ENCODE measurements at places on chromosomes 12 and 14. TPM values are rescaled to one million over a fixed set of nuclear protein-coding genes. Genes with fewer than 3 reads are reported as not detected.
A peak's percentile ranks its signal among the peaks of the same experiment; 100 is the strongest.

Gene VASH1
- 3.6 TPM for total RNA-seq

- no peak overlapping the region for H3K27ac ChIP-seq
- H3K27me3 ChIP-seq = no peaks in the 10 kb centered on the region
- H3K4me1 ChIP-seq = no peaks in the 10 kb centered on the region
- no peak for DNase-seq
- no peak overlapping the region for H3K4me3 ChIP-seq
These were observed 919.9 kb upstream of the FLRT2 start for GRCh38 chr14:84610086-84610485.

- no peak for DNase-seq
- no peaks in the 10 kb centered on the region for H3K27me3 ChIP-seq
- H3K36me3 ChIP-seq = no peaks in the 10 kb centered on the region
- no peaks in the 10 kb centered on the region for H3K4me1 ChIP-seq
- H3K27ac ChIP-seq = no peak overlapping the region
These were observed 1699.6 kb upstream of the FLRT2 start for GRCh38 chr14:83830316-83830715.

- peak overlapping the region; percentile 90 for H3K4me3 ChIP-seq
- peak overlapping the region; percentile 89 for H3K27ac ChIP-seq
- DNase-seq = no peak
- H3K27me3 ChIP-seq = no peaks in the 10 kb centered on the region
These were observed 325 bp upstream of the CLIP1 start for GRCh38 chr12:122422730-122423257.

- H3K4me3 ChIP-seq = peak overlapping the region; percentile 82
- peak overlapping the region; percentile 76 for H3K27ac ChIP-seq
- peaks cover 36% of the 10 kb centered on the region for H3K4me1 ChIP-seq
- H3K36me3 ChIP-seq = no peaks in the 10 kb centered on the region
- peaks cover 2% of the 10 kb centered on the region for H3K27me3 ChIP-seq
These were observed 335.6 kb downstream of the TMEM121 start for GRCh38 chr14:105861985-105862465.

DNA sequence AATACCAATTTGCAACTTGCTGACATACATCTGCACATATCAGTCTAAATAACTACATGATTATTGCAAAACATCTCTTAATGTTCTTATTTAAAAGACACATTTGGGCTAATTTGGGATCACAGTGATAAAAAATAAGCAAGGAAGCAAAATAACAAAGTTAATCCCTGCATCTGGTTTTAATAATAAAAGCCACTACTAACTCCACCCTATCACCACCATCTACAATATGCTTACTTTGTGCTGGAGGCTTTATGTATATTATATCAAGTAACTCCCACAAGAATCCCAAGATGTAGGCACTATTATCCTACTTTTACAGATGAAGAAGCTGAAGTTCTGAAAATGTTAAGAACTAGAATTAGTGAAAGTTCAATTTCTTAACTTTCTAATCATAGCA is 45.7 kb downstream of the TAOK3 start:
- peaks cover 19% of the 10 kb centered on the region for H3K36me3 ChIP-seq
- no peak for DNase-seq
- peaks cover 19% of the 10 kb centered on the region for H3K4me1 ChIP-seq
- no peak overlapping the region for H3K27ac ChIP-seq
- no peaks in the 10 kb centered on the region for H3K27me3 ChIP-seq

DNA sequence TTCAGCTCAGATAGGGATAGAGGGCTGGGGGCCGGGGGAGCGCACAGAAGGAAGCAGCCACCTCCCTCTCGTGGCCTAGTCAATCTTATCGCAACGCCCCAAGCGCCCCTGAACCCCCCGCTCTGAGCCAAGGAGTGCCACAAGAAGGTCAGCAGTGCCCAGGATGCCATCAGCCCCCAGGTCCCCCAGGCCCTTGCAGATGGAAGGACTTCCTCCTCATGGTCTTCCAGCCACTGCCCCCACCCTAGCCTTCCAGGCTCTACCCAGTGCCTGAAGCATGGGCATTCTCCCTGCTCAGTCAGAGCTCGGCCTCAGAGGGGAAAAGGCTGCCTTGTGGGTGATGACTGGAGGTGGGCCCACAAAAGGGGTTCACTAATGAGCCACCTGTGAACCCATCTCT is 68.2 kb downstream of the BCL11B start:
- peak overlapping the region; percentile 98 for H3K27ac ChIP-seq
- no peaks in the 10 kb centered on the region for H3K27me3 ChIP-seq
- H3K36me3 ChIP-seq = no peaks in the 10 kb centered on the region
- H3K4me1 ChIP-seq = peaks cover 99% of the 10 kb centered on the region
- no peak for DNase-seq

DNA sequence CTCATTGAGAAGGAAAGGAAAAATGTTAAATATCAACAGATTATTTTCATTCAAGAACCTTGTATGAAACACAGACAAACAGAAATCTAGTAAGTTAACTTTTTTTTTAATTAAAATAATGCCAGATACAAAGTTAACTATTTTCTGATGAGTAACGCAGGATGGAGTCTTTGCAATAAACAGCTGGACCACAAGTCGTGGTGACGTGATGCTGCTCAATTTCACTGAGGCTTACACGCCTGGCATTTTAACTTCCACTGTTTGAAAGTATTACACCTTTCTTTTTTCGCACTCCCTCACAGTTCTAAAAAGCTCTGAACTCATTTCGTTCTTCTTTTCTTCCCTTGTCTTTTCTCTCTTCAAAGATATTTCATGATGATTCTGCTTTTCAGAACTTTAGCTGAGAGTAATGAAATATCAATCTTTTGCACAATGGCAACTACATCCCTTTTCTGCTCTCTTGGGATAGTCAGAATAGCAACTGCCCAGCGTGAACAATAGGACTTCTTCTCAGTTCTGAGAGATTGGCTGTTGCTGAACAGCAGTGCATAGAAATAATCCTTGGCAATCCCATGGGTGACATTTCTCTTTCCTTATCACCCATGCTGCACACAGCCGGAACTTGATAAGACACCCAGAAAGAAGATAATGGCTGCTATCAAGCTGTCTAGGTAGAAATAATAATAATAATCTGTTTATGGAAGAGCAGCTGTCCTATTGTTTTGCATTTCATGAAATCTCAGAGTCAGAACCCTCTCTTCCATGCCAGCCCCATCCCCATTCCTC is 160.5 kb downstream of the BTG1 start:
- no peak for DNase-seq
- H3K27ac ChIP-seq = peak overlapping the region; percentile 86
- peaks cover 13% of the 10 kb centered on the region for H3K36me3 ChIP-seq
- H3K27me3 ChIP-seq = no peaks in the 10 kb centered on the region
- peaks cover 25% of the 10 kb centered on the region for H3K4me1 ChIP-seq

GRCh38 chr14:92677087-92677668 is 71.2 kb downstream of the LGMN start:
- H3K27me3 ChIP-seq = no peaks in the 10 kb centered on the region
- H3K4me1 ChIP-seq = peaks cover 65% of the 10 kb centered on the region
- no peak for DNase-seq
- H3K4me3 ChIP-seq = peak overlapping the region; percentile 10

Gene TBC1D30
- 0.63 TPM for total RNA-seq

GRCh38 chr12:120199595-120200306 is 1.2 kb downstream of the RPLP0 start:
- H3K36me3 ChIP-seq = peaks cover 10% of the 10 kb centered on the region
- H3K27me3 ChIP-seq = peaks cover 2% of the 10 kb centered on the region
- H3K27ac ChIP-seq = peak overlapping the region; percentile 98
- DNase-seq = no peak
- H3K4me1 ChIP-seq = peaks cover 51% of the 10 kb centered on the region
- H3K4me3 ChIP-seq = peak overlapping the region; percentile 96

GRCh38 chr14:38073641-38074040 is 134.1 kb upstream of the SSTR1 start:
- no peak for DNase-seq
- peaks cover 19% of the 10 kb centered on the region for H3K36me3 ChIP-seq
- H3K4me1 ChIP-seq = peaks cover 71% of the 10 kb centered on the region
- H3K4me3 ChIP-seq = peak overlapping the region; percentile 30

GRCh38 chr12:104691721-104692556 is 235.2 kb downstream of the CHST11 start:
- H3K4me1 ChIP-seq = peaks cover 43% of the 10 kb centered on the region
- no peak overlapping the region for H3K4me3 ChIP-seq
- DNase-seq = no peak
- no peak overlapping the region for H3K27ac ChIP-seq
- no peaks in the 10 kb centered on the region for H3K27me3 ChIP-seq

DNA sequence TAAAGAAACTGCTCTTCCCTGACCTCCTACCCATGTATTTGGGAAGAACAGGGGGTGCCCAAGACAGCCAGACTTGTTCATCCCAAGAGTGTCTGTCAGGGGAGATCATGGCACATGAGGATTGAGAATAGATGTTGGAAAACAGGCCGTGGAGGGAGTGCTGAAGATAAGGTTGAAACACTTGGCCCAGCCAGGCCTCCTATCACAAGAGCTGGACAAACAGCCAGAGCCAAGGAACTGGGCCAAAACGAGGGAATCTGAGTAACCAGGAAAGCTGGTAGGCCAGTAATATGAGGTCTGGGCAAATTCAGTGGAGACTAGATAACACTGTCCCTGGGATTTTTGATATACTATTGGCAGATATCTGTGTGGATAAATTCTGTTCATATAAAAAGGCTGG is 161.7 kb downstream of the TMX1 start:
- DNase-seq = no peak
- H3K4me3 ChIP-seq = no peak overlapping the region
- H3K27ac ChIP-seq = no peak overlapping the region
